ENCODE measurements at places on chromosomes 16 and 17.

- no peak for DNase-seq
Observed at GRCh38 chr17:68089881-68090280, 54.3 kb downstream of the KPNA2 start.

DNA sequence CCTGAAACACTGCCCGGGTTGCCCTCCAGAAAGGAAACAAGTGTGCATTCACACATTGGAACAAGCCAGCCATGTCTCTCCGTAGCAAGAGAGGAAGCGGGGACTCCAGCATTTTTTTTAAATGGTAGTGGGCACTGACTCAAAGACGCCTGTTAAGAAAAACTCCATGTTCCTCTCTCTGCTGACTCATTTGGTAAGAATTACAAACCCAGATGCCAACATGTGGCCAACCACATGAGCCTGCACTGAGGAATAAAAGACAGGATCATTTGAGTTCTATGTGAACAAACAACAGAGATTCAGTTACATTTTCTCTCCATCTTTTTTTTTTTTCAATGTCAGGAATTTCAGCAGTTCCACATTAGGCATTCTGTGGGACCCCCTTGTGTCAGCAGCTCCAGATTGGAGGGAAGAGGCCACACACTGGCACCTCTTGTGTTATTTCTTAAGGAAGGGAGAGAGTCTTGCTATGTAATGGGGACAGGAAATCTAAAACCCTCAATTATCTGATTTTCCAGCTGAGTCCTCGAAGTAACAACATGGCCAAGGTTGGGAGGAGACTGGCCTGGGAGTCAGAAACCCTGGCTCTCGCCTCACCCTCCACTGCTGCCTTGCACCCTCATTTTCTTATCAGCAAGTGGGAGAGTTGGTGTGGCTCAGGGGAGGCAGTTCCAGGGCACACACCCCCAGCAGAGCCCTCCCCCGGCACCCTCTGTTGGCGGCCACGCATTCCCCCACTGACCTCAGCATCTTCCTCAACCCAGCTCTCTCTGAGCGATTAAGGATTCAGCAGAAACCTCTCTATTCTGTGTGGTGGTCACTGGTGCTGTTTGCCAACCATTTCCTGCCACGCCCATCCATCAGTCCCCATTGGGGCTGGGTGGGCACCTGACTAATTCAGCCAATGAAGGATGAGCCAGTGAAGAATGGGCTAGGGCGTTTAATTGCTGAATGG is 173.0 kb downstream of the FOXL1 start:
- DNase-seq, result no peak

- no peak for DNase-seq
Observed at GRCh38 chr17:82089723-82090548, 8.1 kb downstream of the FASN start.

DNA sequence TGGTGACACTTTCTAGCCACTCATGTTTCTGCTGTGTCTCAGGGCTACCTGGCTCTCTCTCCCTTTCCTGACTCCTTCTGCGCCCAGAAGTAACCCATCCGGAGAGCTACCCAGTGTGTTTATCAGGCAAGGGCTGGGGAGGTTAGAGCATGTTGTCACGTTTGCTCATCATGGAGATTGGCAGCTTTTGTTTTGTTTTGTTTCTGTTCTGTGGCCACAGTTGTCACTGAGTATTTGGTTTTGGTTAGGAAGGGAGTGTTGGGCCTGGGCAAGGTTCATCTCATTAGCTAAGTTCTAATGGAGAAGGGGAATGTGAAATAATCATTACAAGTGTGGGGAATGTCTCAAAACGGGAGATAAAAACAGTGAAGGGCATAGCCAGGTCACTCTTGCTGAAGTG is 390.8 kb downstream of the CPPED1 start:
- no peak for DNase-seq

DNA sequence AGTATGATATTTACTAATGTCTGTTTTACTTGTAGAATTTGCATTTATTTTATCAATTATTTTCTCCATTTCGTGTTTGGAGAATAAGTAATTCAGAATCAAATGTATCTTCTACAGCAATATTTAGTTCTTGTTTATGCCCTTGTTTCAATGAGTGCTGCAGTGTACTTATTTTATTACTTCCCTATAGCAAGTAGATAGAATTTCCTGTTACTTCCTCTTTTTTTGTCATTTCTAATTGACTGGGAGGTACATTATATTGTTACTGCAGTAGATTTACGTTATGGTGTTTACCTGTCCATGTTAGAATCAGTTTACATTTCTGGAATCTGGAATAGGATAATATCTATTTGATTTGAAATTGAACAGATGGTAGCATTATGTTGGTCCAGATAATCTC is 71.2 kb downstream of the OMG start:
- DNase-seq, result no peak

Data from type B pancreatic cell (in vitro differentiated cells).